ENCODE measurements at places on chromosomes 7 and 10.

GRCh38 chr10:48614481-48615390, 9.9 kb upstream of the ARHGAP22 start:
- DNase-seq = no peak

DNA sequence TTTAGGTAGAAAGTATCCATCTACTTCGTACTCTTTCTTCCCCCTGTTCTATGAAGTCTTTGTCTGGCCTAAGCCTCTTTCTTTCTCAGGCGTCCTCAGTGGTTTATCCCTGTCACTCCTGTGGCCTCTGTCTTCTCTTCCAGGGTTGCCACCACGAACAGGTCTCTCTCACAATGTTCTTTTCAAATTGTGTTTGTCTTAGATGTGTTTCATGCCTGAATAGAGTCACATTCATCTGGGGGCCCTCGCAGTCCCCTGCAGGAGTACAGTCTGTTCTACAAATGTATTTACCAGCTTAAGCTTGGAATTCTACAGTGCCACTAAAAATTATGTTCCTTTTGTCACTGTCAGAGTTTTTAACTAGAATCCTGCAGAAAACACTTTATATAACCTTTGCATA, 680.4 kb upstream of the FOXK1 start:
- DNase-seq = no peak

GRCh38 chr7:84108787-84109186, 85.8 kb downstream of the SEMA3A start:
- no peak for DNase-seq

- no peak for DNase-seq
These were observed 24.8 kb upstream of the INPP5A start for GRCh38 chr10:132512693-132513345.
